Prostate gland (tissue), 2 donors: ENCODE measurements at places on chromosomes 3 and 15. TPM values are rescaled to one million over a fixed set of nuclear protein-coding genes. Genes with fewer than 3 reads are reported as not detected.

GRCh38 chr15:49171790-49172189 is 1.7 kb downstream of the GALK2 start:
- DNase-seq: no peak

DNA sequence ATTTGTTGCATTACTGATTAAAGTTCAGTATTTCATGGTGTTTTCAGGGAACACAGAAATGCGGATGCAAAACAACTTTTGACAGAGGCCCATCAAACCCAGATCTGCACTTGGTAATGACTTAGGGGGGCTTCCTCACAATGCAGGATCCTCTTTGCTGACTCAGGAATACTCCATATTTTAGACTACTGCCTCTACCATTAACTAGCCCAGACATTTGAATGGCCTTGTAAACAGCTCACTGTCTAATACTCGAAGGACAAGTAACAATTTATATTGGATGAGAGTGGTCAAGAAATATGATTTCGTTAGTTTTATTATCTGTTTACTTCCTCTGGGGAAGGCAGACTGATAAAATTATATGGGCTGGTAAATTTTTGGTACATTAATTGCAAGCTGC is 9.0 kb upstream of the KIF23 start:
- no peak for DNase-seq

DNA sequence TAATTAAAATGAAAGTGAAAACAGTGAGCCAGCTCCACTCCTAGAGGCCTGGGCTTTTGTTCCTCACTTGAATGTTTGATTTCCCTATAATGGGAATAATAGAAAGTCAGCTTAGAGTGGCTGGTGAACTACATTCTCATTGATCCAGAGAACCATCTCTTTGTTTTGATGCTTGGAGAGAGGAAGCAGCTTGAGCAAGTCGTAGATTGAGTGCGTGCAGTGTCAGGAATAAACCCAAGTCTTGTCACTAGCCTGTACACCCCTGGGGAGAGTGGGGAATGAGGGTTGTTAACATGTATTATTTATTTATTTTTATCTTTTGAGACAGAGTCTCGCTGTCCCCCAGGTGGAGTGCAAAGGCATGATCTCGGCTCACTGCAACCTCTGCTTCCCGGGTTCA is 885 bp upstream of the LSG1 start:
- DNase-seq: no peak

- no peak for DNase-seq
Observed at GRCh38 chr3:46960081-46960701, 16.4 kb downstream of the CCDC12 start.

- DNase-seq: no peak
Observed at GRCh38 chr15:27486051-27486450, 515.1 kb downstream of the GABRG3 start.

The PPP2R3A gene
- 9.0 TPM for total RNA-seq

- no peak for DNase-seq
Observed at GRCh38 chr3:197041875-197042488, 12.4 kb upstream of the MELTF start.

DNA sequence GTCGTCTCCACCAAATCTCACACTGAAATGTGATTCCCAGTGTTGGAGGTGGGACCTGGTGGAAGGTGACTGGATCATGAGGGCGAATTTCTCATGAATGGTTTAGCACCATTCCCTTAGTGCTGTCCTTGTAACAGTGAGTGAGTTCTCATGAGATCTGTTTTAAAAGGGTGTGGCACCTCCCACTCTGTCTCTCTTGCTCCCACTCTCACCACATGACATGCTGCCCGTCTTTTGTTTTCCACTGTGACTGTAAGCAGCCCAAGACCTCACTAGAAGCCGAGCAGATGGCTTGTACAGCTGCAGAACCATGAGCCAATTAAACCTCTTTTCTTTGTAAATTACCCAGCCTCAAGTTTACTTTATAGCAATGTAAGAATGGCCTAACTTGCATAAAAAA is 21.2 kb downstream of the RAD18 start:
- DNase-seq: no peak

DNA sequence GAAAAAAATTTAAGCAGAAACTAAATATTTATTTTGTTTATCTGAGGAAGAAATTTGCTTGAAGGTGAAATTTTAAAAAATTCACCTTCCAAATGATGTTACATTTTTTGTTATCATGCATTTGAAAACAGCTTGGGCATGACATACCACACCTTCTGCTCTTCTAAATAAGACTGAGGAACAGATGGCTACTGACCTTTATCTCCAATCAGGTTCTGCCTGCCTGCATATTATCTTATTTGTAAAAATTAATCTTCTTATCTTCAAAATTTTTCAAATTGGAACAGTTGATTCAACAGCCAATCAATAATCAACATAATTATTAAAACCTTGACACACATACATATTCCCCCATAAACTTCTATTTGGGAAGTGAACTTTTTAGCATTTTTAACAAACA is 641.8 kb upstream of the ZNF385D start:
- no peak for DNase-seq

GRCh38 chr3:194875581-194876402 is 190.1 kb downstream of the FAM43A start:
- no peak for DNase-seq

- DNase-seq: no peak
Observed at GRCh38 chr3:27556887-27557286, 72.7 kb upstream of the SLC4A7 start.

DNA sequence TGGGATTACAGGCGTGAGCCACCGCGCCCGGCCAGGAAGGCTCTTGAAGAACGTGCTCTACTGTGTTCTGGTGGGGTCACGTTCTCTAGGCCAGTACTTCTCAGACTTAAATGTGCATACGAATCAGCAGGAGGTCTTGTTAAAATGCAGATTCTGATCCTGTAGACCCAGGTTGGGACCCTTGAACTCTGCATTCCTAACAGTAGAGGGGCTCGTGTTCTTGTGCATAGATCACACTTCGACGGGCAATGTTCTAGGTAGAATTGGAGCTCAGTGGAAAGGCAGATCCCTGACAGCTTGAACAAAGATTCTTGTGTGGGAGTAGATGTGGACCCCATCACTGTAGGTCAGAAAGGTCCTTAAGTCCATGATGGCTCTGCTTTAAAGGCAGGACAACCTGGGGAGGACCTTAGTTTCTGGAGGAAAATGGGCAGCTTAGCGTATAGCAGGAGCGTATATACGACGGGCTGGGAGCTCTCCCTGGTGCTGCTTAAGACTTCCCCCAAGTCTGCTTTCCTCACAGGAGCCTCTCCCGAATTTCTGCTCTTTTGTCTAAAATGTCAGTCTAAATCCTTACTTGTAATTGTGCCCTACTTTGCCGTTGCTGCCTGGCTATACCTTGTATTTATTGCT is 16.9 kb upstream of the FAM81A start:
- DNase-seq: no peak

DNA sequence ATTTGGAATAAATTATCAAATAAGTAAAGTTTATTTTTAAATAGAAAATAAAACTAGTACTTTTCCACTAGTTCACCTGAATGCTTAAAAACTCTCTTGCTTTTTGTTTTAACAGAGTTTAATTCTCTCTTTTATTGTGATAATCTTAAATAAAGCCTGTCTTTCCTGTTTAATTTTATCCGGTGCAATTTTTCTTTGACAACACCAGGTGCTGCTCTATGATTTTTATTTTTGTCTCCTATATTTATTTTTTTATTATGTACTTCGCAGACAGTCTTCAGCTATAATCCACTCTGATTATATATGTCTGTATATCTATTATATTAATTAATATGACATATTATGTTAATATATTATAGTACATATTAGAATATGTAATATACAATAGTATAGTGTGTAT is 1293.0 kb upstream of the EPHA6 start:
- DNase-seq: no peak

The CNTN3 gene
- total RNA-seq: 8.2 TPM

GRCh38 chr15:51377038-51377786 is 35.8 kb downstream of the GLDN start:
- DNase-seq: no peak

GRCh38 chr15:89442671-89443307 is 53.6 kb downstream of the RHCG start:
- DNase-seq: no peak

The GPR87 gene
- 9.3 TPM for total RNA-seq

The FBN1 gene
- 12.1 TPM for total RNA-seq

The GOLGA6L7 gene
- not detected for total RNA-seq

DNA sequence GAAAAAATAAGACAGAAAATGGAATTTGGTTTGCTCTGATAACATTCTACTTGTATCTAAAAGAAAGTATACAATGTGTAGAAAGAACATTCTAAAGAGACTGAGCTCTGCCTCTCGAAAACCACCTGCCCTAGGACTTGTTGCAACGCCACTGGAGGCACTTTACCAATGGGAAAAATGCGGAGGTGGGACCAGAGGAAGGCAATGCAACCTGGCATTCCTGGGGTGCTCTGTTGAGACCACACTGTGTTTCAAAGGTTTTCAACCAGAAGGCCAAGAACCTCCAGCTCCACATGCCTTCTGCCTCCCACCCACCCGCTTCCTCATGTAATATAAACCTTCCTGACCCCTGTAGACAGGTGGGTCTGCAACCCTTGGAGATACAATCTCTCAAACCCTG is 4.5 kb downstream of the PROK2 start:
- DNase-seq: no peak

The SLC22A14 gene
- total RNA-seq: 0.64 TPM

- no peak for DNase-seq
Observed at GRCh38 chr3:131091768-131092167, 65.1 kb downstream of the NEK11 start.

DNA sequence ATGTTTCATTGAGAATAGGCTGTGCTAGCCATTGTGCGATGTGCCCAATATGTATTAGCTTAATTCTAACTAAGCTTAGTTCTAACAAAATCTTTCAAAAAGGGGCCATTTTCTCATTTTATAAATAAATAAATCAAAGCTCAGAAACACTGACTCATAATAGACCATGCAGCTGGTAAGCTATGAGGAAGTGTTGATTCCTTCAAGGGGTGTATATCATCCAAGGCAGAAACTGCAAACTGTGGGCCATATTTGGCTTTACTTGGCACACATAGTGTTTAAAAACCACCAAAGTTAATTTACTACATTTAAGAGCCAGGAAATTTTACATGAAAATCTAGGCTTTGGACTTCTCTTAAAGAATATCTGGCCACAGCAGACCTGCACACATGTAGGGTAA is 136.5 kb downstream of the ZNF621 start:
- DNase-seq: no peak

DNA sequence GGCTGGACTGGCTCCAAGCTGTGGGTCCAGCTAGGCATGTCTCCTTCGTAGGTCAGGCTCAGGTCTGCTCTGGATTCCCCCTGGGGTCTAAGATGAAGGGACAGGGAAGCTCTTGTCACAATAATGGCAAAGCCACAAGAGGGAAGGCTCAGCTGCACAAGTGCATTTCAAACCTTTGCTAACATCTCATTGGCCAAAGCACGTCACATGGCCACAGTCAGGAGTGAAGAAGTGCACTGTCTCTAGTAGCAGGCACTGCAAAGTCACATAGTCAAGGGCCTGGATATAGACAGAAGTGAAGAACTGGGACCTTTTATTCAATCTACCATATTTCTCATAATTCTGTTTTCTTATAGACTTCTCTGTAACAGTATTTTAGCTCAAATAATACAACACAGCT is 20.1 kb downstream of the DLEC1 start:
- no peak for DNase-seq

DNA sequence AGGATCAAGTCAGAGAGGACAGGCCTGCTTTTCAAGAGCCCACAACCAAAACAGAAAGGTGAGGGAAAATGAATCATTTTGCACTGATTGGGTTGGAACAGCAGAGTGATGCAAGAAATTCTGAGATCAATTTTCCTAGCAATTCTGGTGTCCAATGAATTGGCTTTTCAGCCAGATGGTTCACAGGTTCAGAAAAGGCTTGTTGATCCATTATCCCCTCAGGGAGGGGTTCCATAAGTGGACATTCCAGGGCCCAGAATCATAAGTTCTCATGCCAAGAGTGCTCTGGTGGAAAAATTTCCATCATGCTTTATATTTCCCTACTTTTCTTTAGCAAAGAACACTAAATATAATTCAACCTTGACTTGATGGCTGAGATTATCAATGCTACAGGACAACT is 16.2 kb downstream of the RBP2 start:
- DNase-seq: no peak

DNA sequence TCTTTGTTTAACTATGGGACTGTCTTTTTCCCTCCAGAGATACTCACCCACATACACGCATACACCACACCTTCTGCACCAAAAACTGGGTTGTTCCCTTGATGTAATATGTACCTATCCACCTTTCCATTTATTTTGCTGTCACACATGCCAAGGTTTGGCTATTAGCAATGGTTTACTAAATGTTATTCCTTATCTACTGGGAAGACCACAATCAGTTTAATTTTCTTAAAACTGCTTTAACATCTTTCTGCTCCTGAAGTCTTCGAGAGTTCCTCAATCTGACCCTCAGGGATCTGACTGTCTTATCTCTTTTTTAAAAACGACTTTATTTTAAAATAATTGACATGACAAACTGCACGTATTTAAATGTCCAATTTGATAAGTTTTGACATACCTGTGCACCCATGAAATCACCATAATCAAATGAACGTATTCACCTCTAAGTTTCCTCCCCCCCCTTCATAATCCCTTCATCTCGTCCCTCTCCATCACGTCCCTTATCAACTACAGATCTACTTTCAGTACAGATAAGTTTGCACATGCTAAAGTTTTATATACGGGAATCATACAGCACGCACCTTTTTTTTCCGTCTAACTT is 805 bp upstream of the TRPM7 start:
- no peak for DNase-seq

DNA sequence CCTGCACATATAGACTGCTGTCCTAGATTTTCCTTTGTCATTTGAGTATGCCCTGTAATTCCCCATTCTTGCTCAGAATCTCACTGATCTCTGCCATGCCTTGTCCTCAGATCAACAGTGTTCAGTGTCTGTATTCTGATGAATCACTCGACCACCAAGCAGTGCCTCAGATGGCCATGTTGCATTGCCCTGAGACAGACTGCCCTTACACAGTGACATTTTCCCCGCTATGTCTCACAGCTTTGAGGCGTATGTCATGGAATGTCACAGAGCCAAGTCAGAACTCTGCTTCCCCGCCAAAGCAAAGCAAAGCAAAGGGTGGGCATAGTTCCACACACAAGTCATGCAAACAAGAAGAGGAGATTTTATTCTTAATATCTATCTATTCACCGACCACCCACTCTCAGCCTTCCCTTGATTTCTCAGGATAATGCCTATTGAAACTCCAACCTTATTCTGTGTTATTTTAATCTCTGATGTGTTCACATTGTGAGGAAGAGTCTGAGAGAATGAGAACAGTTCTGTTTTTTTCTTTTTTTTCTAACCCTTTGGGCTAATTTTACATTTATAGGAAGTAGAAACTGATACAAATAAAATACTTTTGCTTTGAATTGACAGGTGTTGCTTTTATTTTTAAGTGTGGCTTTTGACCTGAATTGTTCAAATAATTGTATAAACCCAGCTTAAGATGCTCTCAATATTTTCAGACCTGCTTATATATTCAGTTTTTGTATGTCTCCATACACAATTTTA is 16.9 kb upstream of the PSMD6 start:
- no peak for DNase-seq

- DNase-seq: no peak
Observed at GRCh38 chr15:67578020-67578600, 35.6 kb downstream of the MAP2K5 start.
